ENCODE measurements at places on chromosomes 4 and X. TPM values are rescaled to one million over a fixed set of nuclear protein-coding genes. Genes with fewer than 3 reads are reported as not detected.

The NMU gene
- not detected for total RNA-seq

The ADGRL3 gene
- total RNA-seq, result 20.1 TPM

The UGT2B10 gene
- not detected for total RNA-seq

The SYP gene
- 9.9 TPM for total RNA-seq

The NHS gene
- 13.2 TPM for total RNA-seq

The ASB5 gene
- not detected for total RNA-seq

The BRS3 gene
- not detected for total RNA-seq

The KCND1 gene
- total RNA-seq, result 2.1 TPM

The GABRG1 gene
- 9.4 TPM for total RNA-seq

The NKX6-1 gene
- not detected for total RNA-seq

The MGAT4D gene
- not detected for total RNA-seq

The INPP4B gene
- 31.2 TPM for total RNA-seq

The HTT gene
- total RNA-seq, result 62.2 TPM

The FGA gene
- not detected for total RNA-seq

The SPP1 gene
- total RNA-seq, result 59.0 TPM

The RHOH gene
- total RNA-seq, result 2.2 TPM

The HSFX2 gene
- 3.3 TPM for total RNA-seq

The CT47B1 gene
- total RNA-seq, result not detected

The DMRTC1B gene
- total RNA-seq, result not detected

The CNGA1 gene
- 4.4 TPM for total RNA-seq

The RIPPLY1 gene
- total RNA-seq, result not detected

The DMD gene
- 291 TPM for total RNA-seq

The SPANXN3 gene
- total RNA-seq, result not detected

The GYPB gene
- not detected for total RNA-seq

The NKX1-1 gene
- total RNA-seq, result not detected

The SHOX gene
- 0.60 TPM for total RNA-seq

The EXOC1L gene
- not detected for total RNA-seq

The KIAA1210 gene
- total RNA-seq, result not detected

The VCX2 gene
- total RNA-seq, result not detected

The NPY5R gene
- 0.39 TPM for total RNA-seq

The BEX5 gene
- 3.9 TPM for total RNA-seq

The PABPC4L gene
- total RNA-seq, result 0.98 TPM

The CLDN22 gene
- not detected for total RNA-seq

The COL25A1 gene
- 2.5 TPM for total RNA-seq

The GRID2 gene
- not detected for total RNA-seq

The TCEAL9 gene
- total RNA-seq, result 114 TPM

The PSMD10 gene
- 32.9 TPM for total RNA-seq

The HTRA3 gene
- 44.8 TPM for total RNA-seq

The ADH6 gene
- total RNA-seq, result not detected

The SMIM10L2A gene
- 1.5 TPM for total RNA-seq

The ETDA gene
- not detected for total RNA-seq

The MED12 gene
- 65.8 TPM for total RNA-seq

The F9 gene
- not detected for total RNA-seq

The TMEM156 gene
- not detected for total RNA-seq

The SOX3 gene
- total RNA-seq, result not detected

The MAGEA9B gene
- total RNA-seq, result not detected

The RHOXF1 gene
- not detected for total RNA-seq

The AR gene
- 17.6 TPM for total RNA-seq

The FGFRL1 gene
- total RNA-seq, result 18.1 TPM
